SHP77 (cell line): ENCODE measurements at places on chromosomes 7 and 10.

DNA sequence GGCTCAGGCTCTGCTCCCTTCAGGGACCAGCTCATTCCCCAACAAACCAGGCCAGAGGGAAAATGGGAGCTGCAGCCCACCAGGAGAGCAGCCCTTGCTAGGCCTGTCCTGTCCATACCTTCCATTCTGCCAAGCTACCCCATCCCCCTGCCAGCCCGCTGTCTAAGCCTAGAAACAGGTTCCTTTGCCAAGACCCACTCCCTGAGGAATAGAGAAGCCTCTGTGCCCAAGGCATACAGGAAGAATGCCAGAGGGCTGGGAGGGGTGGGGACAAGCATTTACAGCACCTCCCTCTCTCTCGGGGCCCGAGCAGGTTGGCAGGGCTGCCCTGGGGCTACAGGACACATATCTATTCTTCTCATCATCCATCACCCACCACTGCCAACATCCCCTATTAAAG is 178.3 kb downstream of the GRID1 start:
- DNase-seq: no peak

DNA sequence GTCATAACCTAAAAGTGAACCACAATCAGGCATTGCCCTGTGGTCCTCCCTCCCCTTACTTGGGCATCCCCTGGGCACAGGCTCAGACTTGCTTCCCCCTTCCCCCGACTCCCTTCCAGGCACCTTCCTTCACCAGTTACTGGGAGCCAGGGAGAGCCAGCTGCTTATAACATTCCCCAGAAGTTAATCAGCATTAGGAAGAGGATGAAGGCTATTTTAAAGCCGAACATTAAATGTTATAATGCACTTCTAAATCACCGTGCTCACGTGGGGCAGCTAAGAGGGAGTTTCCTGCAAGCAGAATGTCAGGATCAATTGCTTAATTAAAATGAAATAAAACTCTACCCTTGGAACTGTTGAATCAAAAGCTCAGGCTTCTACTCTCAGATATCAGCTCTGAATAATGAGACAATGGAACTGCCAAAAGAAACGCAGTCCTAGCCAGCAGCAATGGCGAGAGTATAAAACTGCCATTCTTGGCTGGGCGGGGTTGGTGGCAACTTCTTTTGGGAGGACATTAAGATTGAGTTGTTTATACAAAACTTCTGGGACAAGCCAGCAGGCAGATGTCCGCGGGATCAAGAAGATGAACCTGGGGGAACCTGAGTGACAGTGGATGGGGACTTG is 169.5 kb downstream of the FANK1 start:
- no peak for DNase-seq

DNA sequence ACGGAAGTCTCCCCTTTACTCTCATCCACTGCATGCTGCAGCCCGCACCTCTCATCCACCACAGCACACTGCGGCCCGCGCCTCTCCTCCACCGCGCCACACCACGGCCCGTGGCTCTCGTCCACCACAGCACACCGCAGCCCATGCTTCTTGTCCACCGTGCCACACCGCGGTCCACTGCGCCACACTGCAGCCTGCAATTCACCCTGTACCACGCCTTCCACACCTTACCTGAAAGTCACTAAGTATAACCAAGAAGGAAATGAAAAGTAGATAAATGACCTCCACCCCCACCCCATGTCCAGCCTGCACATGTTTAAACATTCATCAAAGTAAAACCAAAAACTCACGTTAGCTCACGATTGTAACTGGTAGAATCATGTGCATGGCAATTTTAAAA is 176.1 kb downstream of the DIP2C start:
- no peak for DNase-seq

DNA sequence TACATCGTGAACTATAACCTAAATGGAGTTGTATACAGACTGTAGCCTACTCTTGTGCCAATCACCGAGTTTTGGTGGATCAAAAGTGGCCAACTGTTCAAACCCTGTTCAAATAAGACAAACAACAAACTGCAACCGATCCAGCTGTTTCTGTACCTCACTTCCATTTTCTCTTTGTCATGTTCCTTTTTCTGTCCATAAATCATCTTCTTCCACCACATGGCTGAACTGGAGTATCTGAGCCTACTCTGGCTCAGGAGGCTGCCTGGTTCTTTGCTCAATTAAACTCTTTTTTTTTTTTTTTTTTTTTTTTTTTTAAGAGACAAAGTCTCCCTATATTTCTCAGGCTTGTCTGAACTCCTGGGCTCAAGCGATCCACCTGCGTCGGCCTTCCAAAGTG is 59.0 kb upstream of the NPVF start:
- no peak for DNase-seq

DNA sequence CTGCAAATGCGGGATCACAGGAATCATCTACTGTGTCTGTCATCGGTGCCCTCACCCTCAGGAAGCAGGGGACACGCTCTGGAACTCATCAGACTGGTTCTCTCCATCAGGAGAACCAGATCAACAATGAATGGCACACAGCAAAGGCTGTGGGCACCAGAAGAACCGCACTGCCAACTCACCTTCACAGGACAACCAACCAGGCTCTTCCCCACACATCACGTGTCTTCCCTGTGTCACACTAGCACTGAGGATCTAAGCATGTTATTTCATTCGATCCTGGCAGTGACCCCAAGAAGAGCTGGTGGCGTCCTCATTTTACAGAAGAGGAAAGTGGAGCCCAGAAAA is 106.1 kb downstream of the TNS3 start:
- no peak for DNase-seq

DNA sequence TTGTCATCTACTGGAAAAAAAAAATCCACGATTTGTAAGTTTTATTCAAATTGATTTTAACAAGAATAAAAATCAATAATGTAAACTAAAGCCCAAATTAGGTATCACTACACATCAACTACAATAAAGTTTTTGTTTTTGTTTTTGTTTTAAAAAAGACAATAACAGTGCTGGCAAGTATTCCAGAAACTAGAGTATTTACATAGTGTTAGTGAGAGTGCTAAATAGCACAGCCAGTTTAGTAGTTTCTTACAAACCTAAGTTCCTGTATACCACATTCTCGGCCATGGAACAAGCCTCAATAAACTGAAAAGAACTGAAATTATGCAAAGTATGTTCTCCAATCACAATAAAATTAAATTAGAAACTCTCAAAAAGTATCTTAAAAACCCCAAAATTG is 8.1 kb downstream of the ARHGAP12 start:
- no peak for DNase-seq

- no peak for DNase-seq
These were observed 143.5 kb upstream of the ASAH2 start for GRCh38 chr10:50394832-50395231.

DNA sequence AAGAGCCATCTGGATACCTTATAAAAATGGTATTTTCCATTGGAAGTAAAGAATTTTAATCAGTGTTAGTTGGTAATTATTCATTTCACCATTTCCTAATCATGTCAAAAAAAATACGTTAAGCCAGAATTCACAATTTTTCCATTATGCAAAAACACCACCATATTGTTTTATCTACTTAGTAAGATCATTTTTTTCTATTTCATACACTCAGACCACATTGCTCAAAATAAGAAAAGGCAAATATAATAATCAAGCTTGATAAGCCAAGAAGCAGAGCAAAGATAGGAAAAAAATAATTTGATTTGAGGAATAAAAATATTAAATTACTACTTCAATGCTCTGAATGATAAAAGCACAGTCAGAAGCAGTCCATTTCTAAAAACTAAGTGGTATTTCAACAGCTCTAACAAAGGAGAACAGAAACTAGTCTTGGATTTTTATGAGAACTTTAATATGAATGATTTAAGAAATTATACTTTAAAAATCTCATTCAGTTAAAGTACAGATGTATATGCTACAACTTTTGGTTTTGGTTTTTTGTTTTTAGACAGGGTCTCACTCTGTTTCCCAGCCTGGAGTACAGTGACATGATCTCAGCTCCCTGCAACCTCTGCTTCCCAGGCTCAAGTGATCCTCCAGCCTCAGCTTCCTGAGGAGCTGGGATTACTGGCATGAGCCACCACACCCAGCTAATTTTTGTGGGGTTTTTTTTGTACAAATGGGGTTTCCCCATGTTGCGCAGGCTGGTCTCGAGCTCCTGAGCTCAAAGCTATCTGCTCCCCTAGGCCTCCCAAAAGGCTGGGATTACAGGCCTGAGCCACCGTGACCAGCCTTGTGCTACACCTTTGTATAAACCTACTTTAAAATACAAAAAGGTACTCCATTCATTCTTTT is 46.6 kb downstream of the LRRN3 start:
- DNase-seq: no peak

GRCh38 chr7:138491612-138492386 is 31.7 kb downstream of the TRIM24 start:
- DNase-seq: no peak

GRCh38 chr7:7653593-7654187 is 13.1 kb downstream of the UMAD1 start:
- DNase-seq: peak; percentile 10

DNA sequence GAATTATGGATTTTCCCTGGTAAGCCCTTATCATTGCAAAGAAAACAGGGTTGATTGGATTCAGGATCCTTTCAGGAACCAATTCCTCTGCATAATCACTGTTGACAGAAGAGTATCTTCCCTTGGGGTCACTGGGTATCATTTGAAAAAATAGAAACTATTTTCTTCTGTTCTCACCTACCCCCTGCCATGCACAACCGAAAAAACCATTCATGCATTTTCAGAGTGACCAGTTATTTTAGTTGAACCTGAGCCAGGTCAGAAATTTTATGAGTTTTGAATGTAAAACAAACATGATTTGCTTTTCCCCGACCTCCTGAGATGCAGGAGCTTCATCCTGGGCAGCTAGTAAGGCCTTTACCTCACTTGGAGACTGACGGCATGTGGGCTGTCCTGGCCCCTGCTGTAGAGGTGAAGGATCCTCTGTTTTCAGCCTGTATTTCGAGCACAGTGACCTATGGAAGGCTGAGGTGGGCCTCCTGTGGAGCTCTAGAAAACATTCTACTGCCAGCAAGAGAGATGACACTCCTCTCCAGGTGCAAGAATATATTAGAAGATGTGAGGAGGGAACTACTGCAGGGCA is 30.1 kb downstream of the TMEM178B start:
- no peak for DNase-seq

GRCh38 chr7:29040579-29040925 is 82.4 kb upstream of the TRIL start:
- no peak for DNase-seq

DNA sequence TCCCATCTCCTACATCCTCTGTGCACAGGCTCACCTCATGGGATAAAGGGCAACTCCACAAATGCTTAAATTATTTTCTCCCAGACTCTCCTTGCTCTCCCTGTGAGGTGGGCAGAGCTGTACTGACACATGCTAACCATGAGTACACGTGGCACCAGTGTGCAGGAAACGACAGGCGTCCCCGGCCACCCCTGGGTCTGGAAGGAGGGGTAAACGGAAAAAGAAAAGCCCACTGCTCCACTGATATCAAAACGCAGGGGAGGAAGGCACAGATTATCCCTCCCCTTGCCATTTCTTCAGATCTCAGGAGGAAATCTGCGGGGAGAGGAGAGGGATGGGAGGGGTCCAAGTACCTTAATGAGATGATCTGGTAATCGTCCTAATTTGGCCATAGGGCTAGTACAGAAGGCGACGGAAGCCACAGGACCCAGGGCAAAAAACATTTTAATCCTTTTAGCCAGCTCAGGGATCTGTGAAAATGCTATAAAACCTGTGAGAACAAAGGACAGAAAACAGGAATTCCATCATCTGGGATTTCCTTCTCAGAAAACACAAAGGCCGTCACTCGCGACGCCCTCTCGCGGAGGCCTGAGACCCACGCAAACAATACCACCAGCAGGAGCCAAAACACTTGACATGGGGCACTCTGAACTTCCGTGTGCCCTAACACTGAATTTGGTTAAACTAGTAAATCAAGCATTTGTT is 17.8 kb upstream of the CH25H start:
- DNase-seq: no peak

- no peak for DNase-seq
These were observed 29.6 kb downstream of the ABCB4 start for GRCh38 chr7:87445897-87446296.

DNA sequence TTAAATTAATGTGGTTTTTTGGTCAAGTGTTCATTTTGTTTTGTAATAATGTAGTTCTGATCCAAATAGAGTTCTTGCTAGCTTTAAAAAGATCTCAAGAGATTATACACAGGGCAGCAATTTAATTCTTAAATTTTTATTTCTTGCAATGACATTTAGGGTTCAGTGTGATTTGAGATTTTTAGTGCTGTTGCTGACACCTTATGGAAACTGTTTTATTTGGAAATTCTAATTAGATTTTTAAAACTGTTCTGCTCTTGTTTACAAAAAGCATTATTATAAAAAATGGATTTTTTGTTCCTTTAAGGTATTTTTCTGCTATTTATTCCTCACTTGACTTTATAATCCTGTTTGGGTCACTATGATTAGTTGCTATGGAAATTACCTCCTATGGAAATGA is 72.1 kb downstream of the RTKN2 start:
- no peak for DNase-seq

DNA sequence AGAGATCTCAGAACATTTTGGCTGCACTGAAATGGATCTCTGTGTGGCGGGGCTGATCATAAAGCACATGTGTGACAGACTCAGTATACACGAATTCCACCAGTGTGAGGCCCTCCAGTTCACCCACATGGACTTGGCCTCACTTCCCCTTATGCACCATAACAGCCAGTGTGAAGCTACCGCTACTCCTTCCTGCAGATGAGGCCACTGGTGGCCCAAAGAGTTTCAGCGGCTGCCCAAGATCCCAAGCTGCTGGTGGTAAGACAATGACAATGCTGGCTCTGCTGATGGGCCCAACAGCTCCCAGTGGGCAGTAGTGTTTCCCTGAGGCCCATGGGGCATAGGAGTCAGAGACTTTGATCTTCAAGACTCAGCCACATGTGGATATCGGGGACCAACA is 21.0 kb upstream of the C10orf71 start:
- DNase-seq: no peak

DNA sequence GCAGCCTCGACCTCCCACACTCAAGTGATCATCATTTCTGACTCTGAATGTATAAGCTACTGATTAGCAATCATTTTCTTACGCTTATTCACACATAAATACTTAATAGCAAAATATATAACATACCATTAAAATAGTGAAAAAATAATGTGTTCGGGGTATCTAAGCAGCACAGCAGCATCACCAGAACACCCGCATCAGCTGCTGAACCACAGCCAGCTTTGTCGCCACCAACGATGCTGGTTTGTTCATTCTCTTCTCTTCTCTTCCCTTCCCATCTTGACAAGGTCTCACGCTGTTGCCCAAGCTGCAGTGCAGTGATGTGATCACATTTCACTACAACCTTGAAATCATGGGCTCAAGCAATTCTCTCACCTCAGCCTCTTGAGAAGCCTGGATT is 425.1 kb upstream of the LRGUK start:
- DNase-seq: no peak

GRCh38 chr7:66505531-66506451 is 122.9 kb upstream of the KCTD7 start:
- DNase-seq: no peak
